SK-MEL-5 (cell line): ENCODE measurements at places on chromosomes 5 and 9.

- DNase-seq = no peak
Observed at GRCh38 chr5:112467485-112467884, 48.4 kb upstream of the EPB41L4A start.

DNA sequence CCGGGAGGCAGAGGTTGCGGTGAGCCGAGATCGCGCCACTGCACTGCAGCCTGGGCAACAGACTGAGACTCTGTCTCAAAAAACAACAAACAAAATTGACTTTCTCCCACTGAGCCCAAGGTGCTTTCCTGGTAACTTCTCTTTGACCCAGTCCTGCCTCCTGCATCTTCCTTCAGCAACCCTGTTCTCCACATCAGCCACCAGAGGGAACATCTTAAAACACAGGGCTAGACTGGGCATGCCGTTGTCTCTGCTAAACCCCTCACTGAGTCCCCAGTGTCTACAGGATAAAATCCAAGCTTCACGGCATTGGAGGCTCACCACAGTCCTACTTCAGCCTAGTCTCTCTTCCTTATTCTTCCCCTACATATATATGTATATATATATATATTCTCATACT lies 39.8 kb upstream of the KCNMB1 start:
- peak; percentile 55 for DNase-seq

DNA sequence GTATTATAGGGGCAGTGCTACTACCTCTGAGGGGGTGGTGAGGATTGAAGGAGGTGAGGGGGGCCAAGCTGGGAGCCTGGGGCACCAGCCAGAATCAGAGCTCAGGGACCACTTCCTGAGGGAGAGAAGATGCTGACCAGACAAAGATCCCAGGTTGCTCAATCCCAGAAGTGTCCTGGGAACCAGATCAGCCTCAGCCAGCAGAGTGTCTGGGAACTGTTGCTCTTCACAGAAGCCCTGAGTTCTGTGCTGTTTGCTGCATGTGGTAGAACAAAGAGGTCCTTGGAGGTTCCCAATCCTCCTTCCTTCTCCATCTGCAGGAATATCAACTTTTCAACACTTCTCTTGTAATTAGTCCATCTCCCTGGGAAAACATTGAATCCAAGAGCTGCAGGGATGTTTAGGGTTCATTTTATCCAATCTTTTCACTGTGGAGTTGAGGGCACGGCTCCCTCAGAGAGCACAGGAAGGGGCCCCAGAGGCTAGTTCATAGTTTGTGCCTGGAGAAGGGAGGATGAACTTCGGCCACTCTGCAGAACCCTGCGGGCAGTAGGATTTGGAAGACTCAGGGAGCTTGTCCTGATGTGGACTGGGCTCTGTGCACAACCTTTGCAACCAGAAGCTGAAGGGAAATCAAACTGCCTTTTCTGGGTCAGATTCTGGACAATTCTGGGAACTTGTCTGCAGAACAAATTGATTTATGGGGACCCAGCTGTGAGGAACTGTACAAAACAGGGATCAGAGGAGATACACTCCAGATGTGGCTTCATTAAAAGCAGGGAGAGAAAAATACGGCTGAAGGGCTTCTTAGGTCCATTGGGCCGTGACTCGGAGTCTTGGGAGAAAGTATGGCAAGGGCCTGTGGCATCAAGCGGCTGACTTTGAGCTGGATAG lies 57.1 kb downstream of the GALNT12 start:
- no peak for DNase-seq

GRCh38 chr9:326667-327066 lies 112.0 kb downstream of the DOCK8 start:
- no peak for DNase-seq

GRCh38 chr5:57736716-57737115 lies 254.1 kb upstream of the ACTBL2 start:
- DNase-seq = no peak

DNA sequence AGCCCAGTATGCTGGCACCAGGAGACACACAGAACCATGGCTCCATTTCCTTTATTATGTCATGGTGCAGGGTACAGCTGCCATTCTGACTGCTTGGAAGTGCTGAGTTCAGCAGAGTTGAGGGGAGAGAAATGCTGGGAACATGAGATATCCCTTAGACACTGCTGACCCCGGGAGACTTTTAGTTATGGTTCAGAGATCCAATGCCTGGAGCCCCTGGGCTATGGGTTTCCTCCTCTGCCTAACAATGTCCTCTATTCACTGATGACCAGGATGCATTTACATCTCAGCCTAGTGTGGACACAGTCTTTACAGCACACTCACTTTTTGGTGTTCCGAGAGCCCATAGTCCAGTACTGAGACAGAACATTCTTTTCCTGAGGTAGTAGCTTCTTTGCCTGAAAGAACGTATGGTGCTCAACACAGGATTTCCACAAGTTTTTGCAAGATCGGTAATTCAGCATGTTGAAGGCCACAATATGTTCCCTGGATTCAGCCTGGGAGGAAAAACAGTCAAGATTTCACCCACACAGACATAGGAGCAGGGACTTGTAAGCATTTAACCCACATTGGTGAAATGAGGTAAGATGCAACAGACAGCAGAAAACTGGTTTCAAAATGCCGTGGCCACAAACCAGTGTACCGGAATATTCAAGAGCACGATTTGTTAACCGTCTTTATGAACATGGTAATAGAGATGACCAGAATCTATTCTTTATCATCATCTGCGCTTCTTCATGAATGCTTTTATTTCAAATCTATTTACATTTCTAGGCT lies 71.3 kb downstream of the PTPN3 start:
- DNase-seq = peak; percentile 60

DNA sequence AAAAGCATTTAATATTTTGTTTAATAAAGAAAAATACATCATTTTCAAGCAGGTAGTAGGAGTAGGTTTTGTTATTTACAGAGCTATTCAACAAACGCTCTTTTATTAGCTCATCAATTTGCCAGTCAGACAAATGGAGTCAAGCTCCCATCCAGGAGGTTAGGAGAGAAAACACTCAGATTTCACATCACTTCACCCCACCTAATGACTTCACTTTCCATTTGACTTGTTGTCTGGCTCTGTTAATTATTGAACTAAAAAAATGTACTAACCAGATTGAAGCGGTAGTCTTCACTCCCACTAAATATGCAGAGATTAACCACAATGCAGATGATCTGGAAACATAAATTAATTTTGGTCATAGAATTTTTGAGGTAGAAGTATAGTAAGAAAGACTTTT lies 193.6 kb upstream of the VCAN start:
- no peak for DNase-seq

DNA sequence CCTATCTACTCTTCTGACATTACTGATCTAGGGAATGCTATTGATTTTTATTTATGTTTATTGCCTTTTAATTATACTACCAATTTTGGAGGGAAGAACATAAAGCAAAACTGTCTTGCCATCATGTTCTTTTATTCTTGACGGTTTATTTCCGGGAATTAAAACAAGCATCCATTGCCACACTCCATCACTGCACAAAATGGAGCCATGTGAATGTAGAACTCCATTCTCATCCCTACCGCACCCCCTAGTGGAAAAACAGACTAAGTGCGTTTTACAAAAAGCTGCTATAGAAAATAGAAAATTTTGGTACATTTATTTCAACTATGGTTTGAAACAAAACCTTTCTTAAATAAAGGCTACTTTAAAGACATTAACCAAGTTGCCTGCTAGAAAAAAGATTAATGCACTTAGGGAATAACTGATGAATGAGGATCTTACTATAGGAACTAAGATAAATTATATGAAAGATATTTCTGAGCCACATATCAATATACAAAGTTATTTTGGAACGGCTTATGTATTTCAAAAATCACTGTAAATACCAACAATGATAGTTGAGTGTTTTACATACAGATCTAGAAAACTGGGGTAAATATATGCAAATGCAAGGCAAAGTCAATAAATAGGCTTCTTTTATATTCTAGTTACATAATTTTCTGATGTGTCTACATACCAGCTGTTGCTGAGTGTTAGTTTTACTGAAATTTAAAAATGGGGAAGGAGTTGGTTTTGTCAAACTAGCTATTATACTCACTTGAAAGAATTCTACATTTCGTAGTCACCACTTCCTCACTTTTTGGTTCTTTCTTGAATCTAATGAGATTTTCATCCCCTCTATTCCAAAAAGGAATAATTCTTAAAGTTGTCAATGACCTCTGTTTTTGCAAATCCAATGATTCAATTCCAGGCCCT lies 26.5 kb downstream of the OXCT1 start:
- peak; percentile 88 for DNase-seq

- peak; percentile 74 for DNase-seq
Observed at GRCh38 chr9:136787690-136788400, 3.3 kb upstream of the TMEM141 start.

DNA sequence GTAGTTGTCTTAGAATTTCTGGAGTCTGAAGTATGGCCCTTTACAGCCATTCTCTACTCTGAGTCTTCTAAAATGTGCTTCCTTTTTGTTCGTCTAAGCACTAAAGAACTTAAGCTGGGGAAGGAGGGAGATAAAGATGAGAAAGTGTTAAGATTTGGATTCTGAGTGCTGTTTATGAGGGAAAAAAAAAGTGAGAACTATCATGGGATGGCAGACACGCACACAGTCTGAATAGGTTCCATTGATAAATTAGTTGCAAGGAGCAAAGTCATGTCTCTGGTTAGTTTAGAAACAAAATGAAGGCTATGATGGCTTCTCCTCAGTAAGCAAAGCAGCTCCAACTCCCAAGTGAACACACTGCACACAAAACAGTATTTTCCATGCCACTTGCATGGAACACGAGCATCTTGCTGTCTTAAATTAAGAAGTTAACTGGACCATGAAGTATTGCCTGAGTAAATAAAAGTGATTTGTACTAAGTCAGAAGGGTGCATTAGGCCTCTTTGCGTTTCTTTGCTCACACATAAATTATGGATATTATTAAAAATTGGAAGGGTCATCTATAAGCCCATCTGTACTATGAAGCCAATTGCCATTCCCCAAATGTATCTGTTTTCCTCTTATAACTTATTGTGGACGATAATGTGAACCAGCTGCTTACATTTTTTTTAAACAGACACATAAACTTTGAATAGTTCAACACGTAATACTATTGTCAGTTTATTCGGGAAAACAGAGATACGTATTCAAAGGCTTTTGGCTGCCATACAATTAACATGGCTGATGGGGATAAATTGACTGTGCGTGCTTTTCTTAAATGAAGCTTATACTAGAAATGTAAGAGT lies 199.3 kb downstream of the SGCD start:
- peak; percentile 79 for DNase-seq

GRCh38 chr9:5566054-5566618 lies 55.8 kb downstream of the PDCD1LG2 start:
- DNase-seq = no peak

DNA sequence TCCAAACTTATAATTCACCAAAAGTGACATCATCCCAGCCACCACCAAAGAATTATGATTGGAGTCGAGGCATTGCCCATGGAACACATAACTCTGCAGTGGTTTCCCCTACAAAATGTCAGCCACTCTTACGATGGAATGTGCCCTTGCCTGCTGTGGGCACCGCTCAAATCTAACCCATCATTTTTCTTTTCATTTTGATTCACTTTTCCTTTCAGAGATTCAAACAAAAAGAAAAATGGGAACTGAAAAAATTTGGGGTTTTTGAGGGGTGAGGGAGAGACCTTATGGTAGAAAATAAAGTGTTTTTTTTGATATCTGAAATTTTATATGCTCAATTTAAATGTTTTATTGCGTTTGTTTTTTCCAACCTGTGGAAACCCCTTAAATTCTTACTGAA lies 28.1 kb downstream of the SMARCA2 start:
- DNase-seq = no peak

DNA sequence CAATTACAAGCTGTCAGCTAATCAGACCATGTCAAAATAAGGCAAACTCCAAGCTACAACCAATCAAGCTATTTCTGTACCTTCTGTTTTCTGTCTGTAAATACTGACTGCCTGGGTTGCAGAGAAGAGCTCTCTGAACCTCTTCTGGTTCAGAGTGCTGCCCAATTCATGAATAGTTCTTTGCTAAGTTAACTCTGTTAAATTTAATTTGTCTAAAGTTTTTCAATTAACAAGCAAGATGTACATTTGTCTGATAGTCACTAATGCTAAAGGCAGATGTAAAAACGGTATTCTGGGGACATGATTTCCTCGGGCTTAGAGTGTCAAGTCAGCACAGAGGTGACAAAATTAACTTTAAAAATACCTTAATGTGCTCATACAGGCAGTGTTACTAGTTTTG lies 408.3 kb upstream of the CLINT1 start:
- no peak for DNase-seq

- DNase-seq = no peak
Observed at GRCh38 chr5:17223367-17224185, 6.1 kb downstream of the BASP1 start.

DNA sequence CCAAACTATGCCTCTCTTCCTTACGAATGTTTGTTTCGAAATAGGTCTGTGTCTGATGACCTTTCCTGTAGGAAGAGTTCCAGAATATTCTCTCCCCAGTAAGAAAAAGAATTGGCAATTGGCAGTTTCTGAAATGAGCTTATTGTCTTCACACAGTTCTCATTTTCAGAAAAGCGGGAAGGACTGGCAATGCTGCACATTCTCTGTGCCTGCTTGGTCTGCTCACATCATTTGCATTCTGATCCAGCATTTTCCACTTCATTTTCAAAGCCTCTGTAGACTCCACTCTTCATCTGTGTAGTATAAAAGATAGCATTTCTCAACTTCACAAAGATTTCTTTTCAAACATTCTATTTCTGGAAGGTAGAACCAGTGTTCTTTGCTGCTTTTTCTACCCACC lies 120.6 kb upstream of the CCDC112 start:
- DNase-seq = no peak

- DNase-seq = no peak
Observed at GRCh38 chr5:61397937-61398336, 65.9 kb downstream of the ZSWIM6 start.

GRCh38 chr9:131523451-131524435 lies 7.3 kb downstream of the UCK1 start:
- DNase-seq = no peak

DNA sequence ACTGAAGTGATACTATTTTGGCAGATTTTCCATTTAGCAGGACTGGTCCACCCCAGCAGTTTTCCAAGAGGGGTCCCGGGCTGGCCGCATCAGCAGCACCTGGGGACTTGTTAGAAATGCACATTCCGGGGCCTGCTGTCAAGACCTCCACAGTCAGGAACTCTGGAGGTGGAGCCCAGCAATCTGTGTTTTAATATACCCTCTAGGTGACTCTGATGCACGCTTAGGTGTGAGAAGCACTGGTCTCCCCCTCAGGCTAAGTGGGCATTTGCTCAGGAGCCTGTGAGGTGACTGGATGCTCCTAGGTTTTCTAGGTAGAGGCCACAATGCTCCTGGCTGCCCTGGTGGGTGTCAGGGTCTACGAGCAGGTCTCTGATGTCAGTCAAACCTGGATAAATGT lies 81.7 kb downstream of the DCP2 start:
- no peak for DNase-seq
